ENCODE measurements at places on chromosomes 5 and 9.

- DNase-seq = no peak
These were observed 171.5 kb downstream of the NXNL2 start for GRCh38 chr9:88706193-88707113.

- no peak for DNase-seq
These were observed 41.3 kb downstream of the ZNF366 start for GRCh38 chr5:72465601-72466563.

- no peak for DNase-seq
These were observed 10.0 kb upstream of the BOD1 start for GRCh38 chr5:173626505-173626820.

- DNase-seq = no peak
These were observed 44.2 kb downstream of the KIAA1958 start for GRCh38 chr9:112530751-112531205.

DNA sequence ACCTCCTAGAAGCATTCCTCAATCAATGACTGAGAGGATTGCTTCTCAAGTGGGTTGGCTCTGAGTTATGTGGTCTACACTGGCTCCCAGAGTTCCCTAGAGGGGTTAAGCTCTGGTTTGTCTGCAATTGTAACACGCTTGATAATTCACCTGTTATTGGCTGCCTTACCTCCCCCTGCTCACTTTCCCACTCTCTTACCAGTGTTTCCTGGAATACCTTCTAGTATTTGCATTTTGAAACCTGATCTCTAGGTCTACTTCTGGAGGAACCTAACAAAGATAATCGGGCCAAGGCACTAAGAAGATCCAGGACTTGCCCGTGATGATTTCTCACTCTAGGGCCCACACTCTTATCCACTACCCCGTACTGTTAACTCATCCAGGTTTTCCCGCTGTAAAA is 110.1 kb upstream of the MAP3K1 start:
- no peak for DNase-seq

GRCh38 chr5:167763772-167764171 is 527.7 kb upstream of the WWC1 start:
- no peak for DNase-seq

DNA sequence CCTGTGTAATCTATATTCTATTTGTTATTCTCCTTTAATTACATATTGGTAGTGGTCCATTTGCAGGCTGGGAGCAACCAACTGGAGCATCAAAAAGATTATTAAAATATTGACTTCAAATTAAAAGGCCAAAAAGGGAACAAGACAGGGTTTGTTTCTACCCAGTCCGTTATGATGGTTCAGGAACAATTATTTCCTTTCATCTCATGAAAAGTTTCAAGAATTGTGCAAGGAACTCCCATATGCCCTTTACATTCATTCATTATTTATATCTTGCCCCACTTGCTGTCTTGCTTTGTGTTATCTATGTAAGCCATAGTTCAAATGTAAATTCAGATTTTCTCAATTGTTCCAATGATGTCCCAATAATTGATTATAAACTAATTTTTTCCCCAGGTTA is 58.7 kb upstream of the TLE1 start:
- DNase-seq = no peak

- no peak for DNase-seq
These were observed 898 bp downstream of the STC2 start for GRCh38 chr5:173327084-173327947.

DNA sequence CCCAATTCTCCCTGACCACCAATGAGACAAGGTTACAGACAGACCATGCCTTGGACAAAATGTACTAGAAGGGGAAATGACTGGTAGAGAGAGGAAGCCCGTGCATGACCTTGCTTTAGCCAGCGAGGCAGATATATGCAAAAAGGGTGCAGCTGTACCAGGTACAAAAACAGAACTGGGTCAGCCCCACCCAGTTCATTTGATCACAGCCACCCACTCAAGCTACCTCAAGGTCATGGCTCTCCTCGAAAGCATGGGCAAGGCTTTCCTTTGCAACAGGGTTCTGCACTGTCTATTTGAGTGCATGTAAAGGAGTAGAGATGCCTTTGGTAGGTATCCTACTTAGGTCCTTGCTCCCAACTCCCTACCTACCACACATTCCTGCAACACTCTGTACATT is 33.3 kb downstream of the TLE1 start:
- DNase-seq = no peak

GRCh38 chr5:10410662-10411061 is 31.0 kb upstream of the ROPN1L start:
- no peak for DNase-seq

DNA sequence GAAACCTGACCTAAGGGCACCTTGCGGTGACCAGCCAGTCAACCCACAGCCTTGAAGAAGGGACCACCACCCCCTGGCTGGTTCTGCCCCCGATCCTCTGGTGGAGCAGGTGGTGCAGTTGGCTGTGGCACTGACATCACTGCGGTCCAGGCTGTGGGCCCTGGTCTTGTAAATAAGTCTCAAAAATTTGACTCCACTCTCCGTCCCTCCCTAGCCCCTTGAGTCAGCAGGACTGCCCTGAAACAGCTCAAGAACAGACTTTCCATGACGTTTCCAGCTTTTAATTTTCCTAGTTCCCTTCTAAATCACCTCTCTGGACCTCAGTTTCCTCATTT is 134.8 kb upstream of the BOD1 start:
- no peak for DNase-seq

GRCh38 chr5:110086658-110087388 is 397.1 kb downstream of the MAN2A1 start:
- DNase-seq = no peak

GRCh38 chr5:133370904-133371303 is 241.4 kb downstream of the FSTL4 start:
- DNase-seq = no peak

GRCh38 chr9:94586814-94587213 is 6.8 kb downstream of the FBP2 start:
- DNase-seq = no peak

GRCh38 chr5:530001-530955 is 6.0 kb upstream of the SLC9A3 start:
- peak; percentile 0 for DNase-seq

DNA sequence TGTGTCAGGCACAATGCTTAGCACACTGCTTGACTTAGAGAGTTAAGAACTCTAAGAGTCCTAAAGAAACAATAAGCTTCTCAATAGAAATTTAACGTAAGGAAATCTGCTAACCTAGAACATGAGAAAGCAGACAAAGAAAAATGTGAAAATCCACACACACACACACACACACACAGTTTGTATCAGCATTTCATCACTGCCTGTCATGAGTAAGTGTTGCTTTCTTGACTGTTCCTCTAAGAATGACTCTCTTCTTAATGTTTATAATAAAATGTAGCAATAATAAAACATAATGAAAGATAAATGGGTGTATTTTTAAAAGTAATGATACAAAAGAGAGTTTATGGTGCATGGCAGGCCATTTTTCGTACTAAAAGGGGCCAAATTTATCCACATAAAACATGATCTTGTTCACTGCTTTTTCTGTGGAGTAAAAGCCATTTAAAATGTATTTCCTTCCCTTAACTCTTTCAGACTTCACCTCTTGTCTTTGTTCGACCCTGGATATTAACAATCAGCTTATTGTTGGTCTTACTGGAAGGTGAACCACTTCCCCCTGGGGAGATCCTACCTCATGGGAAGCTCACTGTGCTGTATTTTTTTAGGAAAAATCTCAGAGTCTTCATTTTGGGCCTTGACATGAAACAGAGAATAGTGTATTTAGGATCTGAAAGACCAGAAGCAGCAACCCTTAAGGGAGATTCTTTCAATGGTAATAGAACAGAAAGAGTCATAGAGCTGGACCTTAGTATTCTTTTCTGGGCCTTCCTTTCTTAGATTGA is 107.3 kb upstream of the ANKRD55 start:
- no peak for DNase-seq

- DNase-seq = no peak
These were observed 13.6 kb downstream of the CSF2 start for GRCh38 chr5:132087176-132087575.

- DNase-seq = no peak
These were observed 1024.8 kb downstream of the TLE1 start for GRCh38 chr9:80664327-80665210.

- no peak for DNase-seq
These were observed 19.8 kb upstream of the SLC9A3 start for GRCh38 chr5:543755-544674.

DNA sequence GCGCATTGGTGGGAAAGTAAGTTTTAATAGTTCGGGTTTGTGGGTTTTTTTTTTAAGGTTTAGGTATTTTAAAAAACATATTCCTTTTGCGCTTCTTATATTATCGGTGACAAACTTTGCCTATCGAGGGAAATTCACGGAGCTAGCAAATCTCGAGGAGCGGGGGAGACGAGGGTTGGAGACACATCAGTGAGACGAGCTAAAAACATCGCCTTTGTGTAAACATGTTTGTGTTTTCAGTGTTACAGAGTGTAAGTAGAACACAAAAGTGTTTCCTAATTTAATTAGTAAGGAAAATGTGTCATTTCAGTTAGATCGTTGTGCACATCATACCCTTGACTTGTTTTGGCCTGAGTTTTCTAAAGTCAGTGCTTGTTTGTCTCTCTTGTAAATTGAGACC is 945 bp downstream of the BTF3 start:
- no peak for DNase-seq

DNA sequence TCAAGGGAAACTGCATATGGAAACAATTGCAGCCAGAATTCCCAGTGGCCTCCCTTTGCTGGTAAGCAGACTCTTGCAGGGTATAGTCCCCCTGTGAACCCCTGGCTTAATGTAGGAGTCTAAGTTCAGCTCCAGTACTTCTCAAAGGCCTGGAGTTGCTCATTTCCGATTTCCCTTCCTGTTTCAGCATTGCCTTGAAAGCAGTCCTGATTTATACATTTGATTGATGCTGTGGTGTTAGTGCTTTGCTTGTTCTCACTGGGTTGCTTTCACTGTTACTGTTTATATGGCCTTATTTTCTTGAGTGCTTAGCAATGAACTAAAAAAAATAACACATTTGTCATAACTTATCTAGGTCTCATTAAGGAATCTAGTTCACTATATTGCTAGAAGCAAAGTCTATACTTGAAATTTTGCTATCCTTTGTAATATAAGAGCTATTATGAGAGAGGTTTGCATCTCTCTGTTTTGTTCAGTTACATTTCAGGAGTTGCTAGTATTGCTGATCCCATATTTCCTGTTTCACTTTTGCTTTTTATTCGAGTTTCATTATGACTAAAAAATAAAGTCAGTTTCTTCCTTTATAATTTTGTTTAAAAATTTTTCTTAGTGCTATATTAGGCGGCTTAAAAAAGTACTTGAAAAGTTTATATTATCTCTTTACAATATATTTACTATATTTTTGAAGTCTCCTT is 122.4 kb upstream of the NMUR2 start:
- DNase-seq = no peak

GRCh38 chr5:18797222-18797621 is 1163.0 kb downstream of the TAF11L14 start:
- DNase-seq = no peak

DNA sequence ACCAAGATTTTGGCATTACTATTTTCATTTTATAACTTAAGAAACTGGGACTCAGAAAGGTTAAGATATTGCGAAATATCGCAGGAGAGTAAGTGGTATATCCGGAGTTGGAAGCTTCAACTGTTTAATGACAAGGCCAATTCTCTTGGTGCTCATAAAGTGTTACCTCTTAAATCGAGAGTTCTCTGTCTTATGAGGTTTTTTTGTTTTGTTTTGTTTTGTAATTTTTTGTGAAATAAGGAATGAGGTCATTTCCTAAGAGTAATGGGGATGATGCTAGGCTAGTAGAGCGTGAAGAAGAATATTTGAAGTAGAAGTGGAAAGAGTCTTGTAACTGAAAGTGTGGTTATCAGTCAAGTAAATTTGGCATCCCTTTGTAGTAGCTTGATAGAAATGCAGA is 183.2 kb upstream of the DAB2 start:
- no peak for DNase-seq

DNA sequence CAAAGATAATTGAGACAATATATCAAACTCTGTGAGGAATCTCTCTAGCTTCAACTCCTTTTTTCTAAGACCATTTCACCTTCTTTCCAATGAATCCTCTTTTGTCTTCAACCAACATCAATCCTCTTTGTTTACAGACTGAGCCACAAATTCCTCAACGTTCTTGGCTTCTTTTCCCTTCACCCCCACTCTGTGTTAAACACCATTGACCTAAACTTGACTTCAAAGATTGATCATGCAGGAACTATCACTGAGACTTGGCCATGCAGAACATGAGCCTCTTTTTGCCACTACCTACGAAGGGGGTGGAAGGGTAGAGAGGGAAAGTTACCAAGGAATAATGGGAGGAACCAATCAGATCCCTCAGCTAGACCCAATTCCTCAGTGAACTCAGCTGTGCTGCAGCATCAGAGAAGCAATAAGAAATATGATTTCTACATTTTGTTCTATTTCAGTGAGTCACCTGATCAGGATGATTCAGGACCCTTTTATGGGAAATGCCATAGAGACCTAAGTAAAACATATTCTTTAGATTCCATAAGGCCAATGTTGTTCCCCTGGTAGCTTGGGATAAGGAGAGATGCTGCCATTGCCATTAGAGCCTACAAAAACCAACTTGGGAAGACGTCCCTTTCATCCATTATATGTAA is 187.7 kb upstream of the RGMB start:
- DNase-seq = no peak

- no peak for DNase-seq
These were observed 25.7 kb downstream of the SARDH start for GRCh38 chr9:133712221-133713100.
